D721Med (cell line): ENCODE measurements at places on chromosomes 4 and X.

- DNase-seq = no peak
Observed at GRCh38 chr4:101032541-101032940, 314.8 kb downstream of the PPP3CA start.

- DNase-seq = no peak
Observed at GRCh38 chr4:60344908-60345307, 855.2 kb upstream of the ADGRL3 start.

DNA sequence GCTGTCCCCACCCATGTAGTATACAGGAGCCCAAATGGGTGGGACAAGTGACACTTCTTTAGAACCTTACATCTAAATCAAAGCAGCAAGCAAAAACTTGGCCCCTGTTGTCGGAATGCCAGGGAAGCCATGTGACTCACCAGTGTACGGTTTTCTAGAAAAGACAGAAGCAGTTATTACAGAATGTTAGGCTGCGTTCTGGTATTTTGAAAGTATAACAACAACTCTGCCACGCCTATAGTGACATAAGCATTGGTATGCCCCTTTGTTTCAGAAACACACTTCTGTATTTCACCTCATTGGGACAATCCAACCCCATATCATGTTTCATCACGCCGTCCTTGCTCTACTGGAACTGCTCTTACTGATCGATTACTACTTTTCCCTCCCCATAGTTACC is 14.8 kb downstream of the PDHA1 start:
- no peak for DNase-seq

- DNase-seq = no peak
Observed at GRCh38 chrX:670645-671044, 40.1 kb downstream of the SHOX start.

- no peak for DNase-seq
Observed at GRCh38 chrX:66017659-66018170, 22.2 kb downstream of the VSIG4 start.

DNA sequence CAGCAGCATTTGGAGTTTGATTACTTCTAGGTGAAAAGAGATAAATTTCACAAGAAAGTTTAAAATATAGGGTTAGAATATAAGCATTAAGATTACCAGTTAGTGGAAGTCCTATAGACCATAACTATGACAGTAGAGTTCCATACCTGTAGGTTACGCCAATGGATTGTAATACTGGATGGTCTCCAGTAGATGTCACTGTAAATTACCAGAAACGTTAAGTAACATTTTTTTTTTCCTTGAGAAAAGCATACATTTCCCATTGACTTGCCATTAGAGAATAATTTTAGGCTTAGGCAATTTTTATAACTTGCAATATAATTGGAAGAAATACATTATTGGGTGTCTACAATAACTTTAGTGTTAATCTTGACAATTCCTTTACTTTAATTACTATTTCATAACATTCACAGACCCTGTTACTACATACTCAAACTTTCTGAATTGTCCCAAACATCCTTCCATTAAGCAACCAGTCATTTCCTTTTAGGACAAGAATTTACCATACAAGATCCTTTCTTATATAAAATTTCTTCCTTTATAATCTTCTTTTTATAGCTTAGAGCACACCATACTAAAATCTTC is 304.1 kb upstream of the TECRL start:
- DNase-seq = no peak

- no peak for DNase-seq
Observed at GRCh38 chrX:136021160-136021559, 35.9 kb downstream of the SLC9A6 start.

- DNase-seq = no peak
Observed at GRCh38 chr4:119682099-119682498, 53.5 kb upstream of the PDE5A start.

DNA sequence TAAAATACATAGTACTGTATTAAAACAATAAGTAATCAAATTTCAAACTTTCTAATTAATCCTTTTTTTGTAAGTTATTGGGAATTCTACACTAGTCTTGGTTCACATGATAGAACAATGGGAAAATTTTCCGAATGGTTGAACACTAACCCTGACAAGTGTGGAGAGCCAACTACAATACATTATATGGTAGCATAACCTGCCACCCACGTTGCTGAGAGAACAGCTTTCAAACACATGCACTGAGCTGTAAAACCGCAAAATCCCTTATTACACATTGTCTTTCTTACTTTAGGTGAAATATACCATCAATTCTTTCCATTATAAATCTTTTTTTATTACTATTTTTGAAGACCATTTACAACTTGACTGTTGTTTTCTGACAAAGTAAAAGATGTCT is 54.7 kb downstream of the ANAPC10 start:
- no peak for DNase-seq

DNA sequence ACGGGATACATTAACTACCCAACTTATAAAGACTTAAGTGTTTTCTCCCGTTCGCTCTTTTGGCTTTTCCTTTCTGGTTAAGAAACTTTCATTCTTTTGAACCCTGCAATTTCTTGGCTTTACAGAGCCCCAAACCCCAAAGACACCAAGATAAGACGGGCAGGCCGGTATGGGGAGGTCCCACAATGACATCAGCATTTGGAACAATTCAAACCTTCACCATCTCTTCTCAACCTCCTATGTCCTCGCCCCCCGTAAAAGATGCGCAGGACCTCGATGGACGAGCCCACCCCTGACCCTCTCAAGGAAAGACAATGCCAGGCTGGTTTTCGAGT is 999 bp downstream of the ZNF518B start:
- DNase-seq = no peak

GRCh38 chr4:90572996-90573395 is 445.8 kb downstream of the CCSER1 start:
- DNase-seq = no peak

DNA sequence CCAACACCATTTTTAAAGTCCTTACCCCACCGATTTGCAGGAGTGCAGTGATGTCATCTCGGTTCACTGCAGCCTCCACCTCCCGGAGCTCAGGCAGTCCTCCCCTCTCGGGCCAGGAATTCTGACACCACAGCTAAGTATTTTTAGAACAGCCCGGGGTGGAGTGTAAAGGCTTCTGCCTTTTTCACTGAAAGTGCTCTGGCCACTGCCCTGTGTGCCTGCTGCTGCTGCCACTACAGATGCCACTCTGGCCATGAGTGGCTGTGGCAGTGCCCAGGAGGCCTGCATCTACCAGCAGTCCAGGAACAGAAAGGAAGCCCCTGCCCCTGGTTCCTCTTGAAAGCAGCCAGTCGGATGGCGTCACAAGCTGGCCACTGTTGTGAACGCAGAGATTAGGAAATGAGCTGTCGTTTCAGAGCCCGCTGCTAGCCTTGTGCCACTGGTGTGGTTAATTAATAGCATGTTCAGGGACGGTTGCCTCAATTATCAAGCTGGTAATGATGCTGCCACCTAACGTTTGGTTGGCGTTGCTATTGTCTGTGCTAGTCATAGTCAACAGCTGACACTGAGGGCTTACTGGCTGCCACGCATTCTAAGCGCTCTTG is 23.6 kb upstream of the TBC1D14 start:
- DNase-seq = no peak

DNA sequence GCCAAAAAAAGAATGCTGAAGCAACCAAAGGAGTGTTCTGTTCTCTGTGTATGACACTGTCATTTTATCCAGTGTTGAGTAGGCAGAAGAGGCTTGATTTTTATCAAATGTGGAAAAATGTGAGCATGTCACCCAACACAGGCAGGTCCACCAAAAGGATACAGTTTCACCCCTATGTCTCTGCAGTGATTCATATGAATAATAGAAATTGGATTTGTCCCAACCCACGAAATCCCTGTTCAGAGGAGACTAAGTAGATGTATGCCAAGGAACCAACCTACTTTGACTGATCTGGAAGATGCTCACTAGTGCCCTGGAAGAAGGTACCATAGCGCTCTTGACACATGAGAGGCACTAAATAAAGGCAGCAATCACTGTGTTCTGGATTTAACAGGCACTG is 72.5 kb downstream of the FGF13 start:
- DNase-seq = no peak

- no peak for DNase-seq
Observed at GRCh38 chr4:173443121-173443520, 44.2 kb upstream of the SCRG1 start.

DNA sequence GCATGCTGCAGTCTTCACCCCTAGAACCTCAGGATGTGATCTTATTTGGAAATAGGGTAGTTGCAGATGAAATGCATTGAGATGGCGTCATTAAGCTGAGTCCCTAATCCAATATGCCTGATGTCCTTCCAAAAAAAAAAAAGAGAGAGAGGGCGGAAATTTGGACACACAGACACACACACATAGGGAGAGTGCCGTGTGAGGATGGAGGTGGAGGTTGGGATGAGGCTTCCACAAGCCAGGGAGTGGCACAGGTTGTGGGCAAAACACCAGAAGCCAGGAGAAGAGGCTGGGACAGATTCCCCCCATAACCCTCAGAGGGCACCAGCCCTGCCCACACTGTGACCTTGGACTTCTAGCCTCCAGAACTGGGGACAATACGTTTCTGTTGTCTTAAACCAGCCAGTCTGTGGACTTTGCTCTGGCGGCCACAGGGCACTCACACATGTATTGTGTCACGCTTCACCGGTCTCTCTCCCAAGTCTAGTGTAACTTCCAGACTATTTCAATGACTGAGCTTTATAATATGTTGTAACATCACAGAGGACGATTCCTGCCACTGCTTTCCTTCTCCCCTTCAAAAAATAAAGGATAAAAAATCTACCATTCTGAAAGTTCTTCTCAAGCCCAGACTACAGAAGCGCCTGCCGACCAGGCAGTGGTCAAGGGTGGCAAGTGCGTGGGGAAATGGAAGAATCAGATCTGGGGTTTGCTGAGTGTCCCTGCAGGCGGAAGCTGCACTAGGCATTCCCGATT is 35.8 kb upstream of the MAN2B2 start:
- DNase-seq = no peak

GRCh38 chrX:18949291-18949943 is 34.5 kb downstream of the PHKA2 start:
- DNase-seq = no peak

GRCh38 chr4:20844311-20844710 is 144.1 kb downstream of the PACRGL start:
- no peak for DNase-seq

- no peak for DNase-seq
Observed at GRCh38 chr4:175927121-175927520, 115.1 kb upstream of the GPM6A start.

DNA sequence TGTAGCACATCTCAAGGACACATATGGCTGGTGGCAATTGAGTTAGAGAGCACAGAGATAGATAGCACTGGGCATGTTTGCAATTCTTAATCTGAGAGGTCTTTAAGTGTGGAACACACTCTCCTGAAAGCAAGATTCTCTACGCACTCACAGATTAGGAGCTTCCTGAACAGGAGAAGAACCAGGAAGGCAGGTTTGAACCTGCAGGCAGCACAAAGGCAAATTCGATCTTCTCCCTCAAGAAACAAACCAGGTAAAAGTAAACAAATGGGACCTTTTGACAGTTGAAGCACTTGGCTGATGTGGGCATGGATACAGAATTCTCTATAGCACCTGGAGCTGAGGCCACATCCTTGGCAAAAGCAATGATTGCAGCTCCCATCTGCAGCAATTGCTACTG is 24.3 kb downstream of the HS3ST1 start:
- no peak for DNase-seq

GRCh38 chr4:40377512-40378365 is 42.6 kb downstream of the CHRNA9 start:
- DNase-seq = no peak

DNA sequence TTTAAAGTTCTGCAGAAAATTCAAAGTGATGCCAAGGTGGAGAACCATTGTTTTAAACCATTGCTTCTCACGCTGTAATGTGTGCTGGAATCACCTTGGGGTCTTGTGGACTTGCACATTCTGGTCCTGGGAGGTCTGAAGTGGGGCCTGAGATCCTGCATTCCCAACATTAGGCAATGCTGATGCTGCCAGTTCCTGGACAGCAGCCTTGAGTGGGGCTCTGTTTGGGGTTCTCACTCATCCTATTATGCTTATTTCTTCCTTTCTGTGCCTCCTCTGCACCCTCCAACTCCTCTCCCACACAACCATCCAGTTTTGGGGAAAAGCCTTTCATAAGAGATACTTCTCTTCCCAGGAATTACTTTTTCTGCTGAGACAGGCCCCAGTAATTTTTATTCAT is 44.2 kb upstream of the RASSF6 start:
- DNase-seq = no peak

GRCh38 chr4:8674311-8674885 is 81.8 kb downstream of the CPZ start:
- no peak for DNase-seq

GRCh38 chr4:121794505-121795188 is 6.5 kb upstream of the EXOSC9 start:
- no peak for DNase-seq

GRCh38 chrX:120672841-120673530 is 43.1 kb upstream of the C1GALT1C1 start:
- DNase-seq = no peak

DNA sequence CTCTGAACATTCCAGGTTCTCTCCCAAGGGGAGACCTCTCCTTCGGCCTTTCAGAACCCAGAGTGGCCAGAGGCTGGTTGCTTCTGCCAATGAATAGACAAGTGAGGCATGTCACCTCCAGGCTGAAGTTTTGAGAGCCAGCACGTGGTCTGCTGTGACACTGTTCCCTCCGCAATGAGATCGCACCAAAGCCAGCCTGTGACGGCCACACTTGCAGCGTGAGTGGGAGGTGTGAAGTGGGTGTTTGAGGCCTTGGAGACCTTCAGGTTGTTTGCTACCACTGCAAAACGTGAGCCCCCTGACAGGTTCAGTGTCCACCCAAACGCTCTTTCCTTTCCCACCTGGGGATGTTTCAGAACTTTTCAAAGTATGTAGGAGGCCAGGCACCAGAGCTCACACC is 81.0 kb downstream of the WFS1 start:
- no peak for DNase-seq

DNA sequence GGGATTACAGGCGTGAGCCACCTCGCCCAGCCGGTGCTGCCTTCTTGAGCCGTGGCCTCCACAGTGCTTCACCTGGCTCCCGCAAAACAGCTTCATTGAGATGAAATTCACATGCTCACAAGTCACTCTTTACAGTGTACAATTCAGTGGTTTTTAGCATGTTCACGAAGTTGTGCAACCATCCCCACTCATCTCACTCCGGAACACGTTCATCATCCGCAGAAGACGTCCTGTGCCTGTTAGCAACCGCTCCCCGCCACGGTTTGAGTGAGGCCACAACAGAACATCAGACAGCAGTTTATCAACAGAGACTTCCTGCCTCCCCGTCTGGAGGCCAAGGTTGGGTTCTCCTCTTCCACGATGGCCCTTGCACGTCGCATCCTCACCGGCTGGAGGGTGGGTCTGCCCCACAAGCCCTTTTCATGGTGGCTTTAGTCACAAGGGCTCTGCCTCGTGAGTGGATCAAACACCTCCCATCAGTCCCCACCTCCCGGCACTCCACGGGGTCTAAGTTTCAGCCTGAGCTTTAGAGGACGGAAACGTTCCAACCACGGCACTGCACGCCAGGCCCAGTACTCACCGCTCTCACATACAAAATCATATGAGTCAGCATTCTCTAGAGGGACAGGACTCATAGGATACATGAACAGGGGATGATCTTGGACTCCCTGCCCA is 29.6 kb upstream of the SPON2 start:
- no peak for DNase-seq
